ENCODE measurements at places on chromosomes 7 and 10. TPM values are rescaled to one million over a fixed set of nuclear protein-coding genes. Genes with fewer than 3 reads are reported as not detected.

The C10orf67 gene
- not detected for total RNA-seq

- DNase-seq = no peak
Measured at GRCh38 chr7:150648353-150649079, 16.3 kb upstream of the GIMAP6 start.

- DNase-seq = no peak
Measured at GRCh38 chr7:116497708-116498107, 1.8 kb upstream of the CAV2 start.

- DNase-seq = peak; percentile 71
Measured at GRCh38 chr10:69458430-69459100, 7.3 kb downstream of the TSPAN15 start.

- no peak for DNase-seq
Measured at GRCh38 chr10:63542835-63543575, 21.8 kb downstream of the REEP3 start.

The RTKN2 gene
- not detected for total RNA-seq
